ENCODE measurements at places on chromosomes 5 and 9. TPM values are rescaled to one million over a fixed set of nuclear protein-coding genes. Genes with fewer than 3 reads are reported as not detected.

EGFL7 gene
- 7.0 TPM for total RNA-seq

PCDHGA3 gene
- total RNA-seq = 0.51 TPM

KCNN2 gene
- not detected for total RNA-seq

TAF1L gene
- not detected for total RNA-seq

PJA2 gene
- 106 TPM for total RNA-seq

DMRT3 gene
- total RNA-seq = not detected

PLPP7 gene
- total RNA-seq = 1.1 TPM

TUT7 gene
- 33.9 TPM for total RNA-seq

PRELID2 gene
- total RNA-seq = 6.6 TPM

ZDHHC11 gene
- 4.7 TPM for total RNA-seq

TSPAN17 gene
- total RNA-seq = 48.0 TPM

SYK gene
- not detected for total RNA-seq

CDKN2A gene
- 21.2 TPM for total RNA-seq

TLR4 gene
- total RNA-seq = 9.5 TPM

RASGEF1C gene
- total RNA-seq = not detected

C5orf52 gene
- total RNA-seq = not detected

SLC2A6 gene
- total RNA-seq = 5.4 TPM

SMIM33 gene
- total RNA-seq = not detected

ARHGEF28 gene
- total RNA-seq = 9.3 TPM

DBH gene
- total RNA-seq = not detected

- DNase-seq = no peak
Observed at GRCh38 chr5:72845889-72846288, 29.4 kb downstream of the TNPO1 start.

GRCh38 chr9:114108016-114108833 lies 9.1 kb upstream of the KIF12 start:
- no peak for DNase-seq

DNA sequence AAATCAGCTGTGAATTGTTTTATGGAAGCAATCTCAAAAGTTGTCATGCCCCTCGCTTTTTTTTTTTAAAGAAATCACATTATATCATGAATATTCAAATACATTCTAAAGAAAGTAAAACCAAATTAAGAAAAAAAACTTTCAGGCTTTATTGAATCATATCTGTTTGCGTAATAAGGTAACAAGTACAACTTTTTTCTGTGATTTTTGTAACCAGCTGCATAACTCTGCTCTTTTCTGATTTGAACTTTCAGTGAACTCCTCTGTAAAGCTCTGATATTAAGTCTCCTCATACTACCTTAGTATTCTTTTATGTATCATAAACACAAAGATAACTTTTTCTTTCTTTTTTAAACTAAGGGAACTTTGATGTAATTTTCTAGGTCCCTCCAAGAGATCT lies 65.3 kb downstream of the CWC27 start:
- DNase-seq = no peak

DNA sequence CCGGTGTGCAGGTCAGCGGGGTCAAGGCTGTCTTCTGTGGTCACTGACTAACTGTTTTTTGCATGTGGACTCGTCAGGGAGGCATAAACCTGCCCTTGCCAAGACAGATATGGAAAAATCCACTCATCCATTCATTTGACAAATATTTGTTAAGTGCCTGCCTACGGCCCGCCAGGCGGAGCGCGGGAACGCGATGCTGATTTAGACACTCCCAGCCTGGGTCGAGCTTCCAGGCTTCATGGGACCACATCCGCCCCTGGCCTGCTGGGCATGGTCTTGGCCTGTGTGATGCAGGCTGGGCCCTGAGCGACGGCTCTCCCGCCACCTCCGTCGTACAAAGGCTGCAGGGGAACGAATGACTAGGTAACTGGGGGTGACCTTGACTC lies 18.1 kb downstream of the MYMK start:
- DNase-seq = no peak

DNA sequence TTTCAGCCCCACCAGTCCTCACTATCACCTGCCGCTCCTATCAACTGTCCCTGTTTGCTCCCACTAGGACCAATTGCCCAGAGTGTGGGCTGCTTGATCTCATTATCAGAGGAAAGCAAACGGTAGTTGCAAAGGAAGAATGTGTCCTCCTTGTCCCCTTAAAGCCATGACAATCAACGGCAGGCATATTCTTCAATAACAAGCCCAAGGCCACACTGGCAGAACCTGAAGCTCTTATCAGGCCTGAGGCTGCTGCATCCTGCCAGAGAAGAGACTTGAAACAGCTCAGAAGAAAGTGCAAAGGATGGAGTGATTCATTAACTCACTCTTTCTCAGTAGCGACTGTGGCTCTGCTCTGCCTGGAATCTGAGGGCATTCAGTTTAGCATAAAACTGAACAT lies 39.2 kb upstream of the MAN2A1 start:
- DNase-seq = no peak

GRCh38 chr5:135492319-135492626 lies 40.1 kb upstream of the TIFAB start:
- no peak for DNase-seq

DNA sequence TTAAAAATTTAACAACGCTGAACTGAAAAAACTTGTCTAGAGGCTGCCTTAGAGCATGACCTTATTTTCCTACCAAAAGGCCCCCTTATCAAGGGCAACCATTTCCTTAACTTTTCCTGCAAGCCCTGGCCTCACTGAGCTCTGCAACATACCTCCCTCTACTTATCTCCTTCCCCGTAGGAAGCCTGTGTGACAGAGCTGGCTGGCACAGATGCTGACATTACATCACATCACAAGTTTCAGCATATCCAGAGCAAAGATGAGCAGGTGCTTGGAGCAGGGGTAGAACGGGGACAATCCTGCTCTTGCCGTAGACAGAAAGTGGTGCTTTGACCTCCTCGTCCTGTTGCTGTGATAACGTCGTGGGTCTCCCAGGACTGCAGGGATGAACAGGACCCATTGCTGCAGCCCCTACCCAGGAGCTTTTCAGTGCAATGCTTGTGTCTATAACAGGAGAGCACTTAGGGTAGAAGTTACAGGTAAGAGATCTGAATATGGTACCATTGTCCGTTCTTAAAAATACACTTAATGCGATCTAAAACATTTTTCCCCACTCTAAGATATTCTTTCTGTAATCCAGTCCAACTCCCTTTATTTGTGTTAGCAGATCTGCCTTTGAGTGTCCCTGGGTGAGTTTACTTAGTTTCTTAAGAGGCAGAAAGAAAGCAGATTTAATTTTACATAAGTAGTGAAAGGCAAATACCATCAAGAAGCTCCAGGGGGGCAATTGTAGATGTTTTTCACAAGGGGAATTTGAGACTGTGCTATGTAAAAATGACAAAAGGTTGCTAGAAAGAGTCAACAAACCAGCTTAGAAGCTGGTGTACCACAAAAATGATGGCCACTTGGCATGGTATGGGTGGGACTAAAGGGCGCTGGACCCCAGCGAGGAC lies 101.9 kb upstream of the EFNA5 start:
- DNase-seq = no peak

GRCh38 chr9:96487949-96488348 lies 38.0 kb downstream of the HABP4 start:
- DNase-seq = no peak

- DNase-seq = no peak
Observed at GRCh38 chr9:70609542-70610286, 195.3 kb upstream of the KLF9 start.

GRCh38 chr9:92066168-92066567 lies 49.0 kb downstream of the SPTLC1 start:
- no peak for DNase-seq

GRCh38 chr5:53262348-53262970 lies 152.9 kb upstream of the MOCS2 start:
- no peak for DNase-seq

- DNase-seq = no peak
Observed at GRCh38 chr9:72612449-72612848, 91.0 kb downstream of the TMC1 start.

- no peak for DNase-seq
Observed at GRCh38 chr5:60526336-60526875, 173.6 kb downstream of the DEPDC1B start.

- DNase-seq = no peak
Observed at GRCh38 chr9:115106001-115106400, 12.0 kb downstream of the TNC start.

- DNase-seq = no peak
Observed at GRCh38 chr5:92429646-92430045, 1046.5 kb upstream of the ARRDC3 start.

DNA sequence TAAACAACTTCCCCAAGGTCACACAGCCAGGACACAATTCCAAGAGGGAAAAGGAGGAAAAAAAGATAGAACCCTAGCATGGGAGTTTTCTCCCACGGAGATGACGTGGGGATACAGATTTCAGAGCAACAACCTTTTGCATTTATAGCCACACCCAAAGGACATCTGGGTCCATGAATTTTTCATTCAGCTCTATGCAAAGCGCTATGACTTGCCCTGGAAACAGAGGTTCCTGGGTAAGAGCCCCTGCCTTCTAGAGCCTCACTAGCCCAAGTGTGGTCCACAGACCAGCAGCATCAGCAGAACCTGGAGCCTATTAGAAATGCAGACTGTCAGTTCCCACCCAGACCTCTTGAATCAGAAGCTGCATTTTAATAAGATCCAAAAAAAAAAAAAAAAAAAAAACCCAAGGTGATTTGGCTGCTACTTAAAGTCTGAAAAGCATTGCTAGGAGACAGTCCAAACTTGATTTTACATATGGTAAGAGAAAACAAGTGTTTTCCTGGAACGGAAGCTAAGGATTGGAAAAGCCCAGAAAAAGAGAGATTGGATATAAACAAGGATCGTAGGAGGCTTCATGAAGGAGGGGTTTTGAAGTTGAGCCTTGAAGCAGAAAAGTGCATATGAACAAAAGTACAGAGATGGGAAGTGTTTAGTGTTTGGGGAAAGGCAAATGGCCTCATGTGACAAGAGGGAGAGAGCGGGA lies 17.6 kb upstream of the ADAM19 start:
- no peak for DNase-seq

GRCh38 chr5:146877783-146878475 lies 628 bp downstream of the PPP2R2B start:
- DNase-seq = peak; percentile 66

- DNase-seq = no peak
Observed at GRCh38 chr5:177611446-177612214, 11.7 kb downstream of the B4GALT7 start.

DNA sequence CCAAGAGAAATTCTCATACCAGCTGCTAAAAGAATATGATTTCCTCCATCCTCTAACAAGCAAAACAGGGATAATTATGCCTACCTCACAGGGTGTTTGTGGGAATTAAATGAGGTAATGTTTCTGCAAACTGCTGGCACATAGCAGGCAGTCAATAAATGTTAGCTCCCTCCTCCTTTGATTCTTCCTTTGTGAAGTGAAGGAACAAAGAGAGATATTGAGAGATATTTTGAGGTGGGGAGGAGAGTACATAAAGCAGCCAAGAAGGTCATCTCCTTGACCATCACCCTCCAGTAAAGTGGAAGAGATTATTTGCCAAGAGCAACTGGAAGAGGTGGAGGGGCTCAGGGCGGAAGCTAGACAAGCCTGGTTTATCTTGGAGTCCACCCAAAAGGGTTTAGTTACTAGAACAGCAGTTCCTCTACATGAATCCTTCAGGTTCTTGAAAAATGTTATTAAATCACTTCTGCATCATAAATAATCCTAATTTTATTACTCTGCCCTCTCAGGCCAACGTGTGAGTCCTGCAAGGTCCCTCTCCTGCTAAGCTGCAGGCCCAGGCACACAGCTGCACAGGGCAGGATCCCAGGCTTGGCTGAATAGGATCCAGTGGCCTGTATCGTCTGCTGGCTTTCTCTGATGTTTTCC lies 35.0 kb upstream of the TLE1 start:
- no peak for DNase-seq

- DNase-seq = no peak
Observed at GRCh38 chr5:69007163-69007562, 86.7 kb upstream of the SLC30A5 start.

- DNase-seq = no peak
Observed at GRCh38 chr5:28542987-28543386, 1504.6 kb upstream of the CDH9 start.

- no peak for DNase-seq
Observed at GRCh38 chr5:102627315-102627714, 127.8 kb upstream of the PAM start.

- no peak for DNase-seq
Observed at GRCh38 chr5:161306351-161306995, 240.1 kb downstream of the GABRB2 start.

- no peak for DNase-seq
Observed at GRCh38 chr5:93156566-93156965, 424.5 kb downstream of the NR2F1-AS1 start.

GRCh38 chr5:54458221-54458620 lies 2.7 kb downstream of the HSPB3 start:
- DNase-seq = no peak

DNA sequence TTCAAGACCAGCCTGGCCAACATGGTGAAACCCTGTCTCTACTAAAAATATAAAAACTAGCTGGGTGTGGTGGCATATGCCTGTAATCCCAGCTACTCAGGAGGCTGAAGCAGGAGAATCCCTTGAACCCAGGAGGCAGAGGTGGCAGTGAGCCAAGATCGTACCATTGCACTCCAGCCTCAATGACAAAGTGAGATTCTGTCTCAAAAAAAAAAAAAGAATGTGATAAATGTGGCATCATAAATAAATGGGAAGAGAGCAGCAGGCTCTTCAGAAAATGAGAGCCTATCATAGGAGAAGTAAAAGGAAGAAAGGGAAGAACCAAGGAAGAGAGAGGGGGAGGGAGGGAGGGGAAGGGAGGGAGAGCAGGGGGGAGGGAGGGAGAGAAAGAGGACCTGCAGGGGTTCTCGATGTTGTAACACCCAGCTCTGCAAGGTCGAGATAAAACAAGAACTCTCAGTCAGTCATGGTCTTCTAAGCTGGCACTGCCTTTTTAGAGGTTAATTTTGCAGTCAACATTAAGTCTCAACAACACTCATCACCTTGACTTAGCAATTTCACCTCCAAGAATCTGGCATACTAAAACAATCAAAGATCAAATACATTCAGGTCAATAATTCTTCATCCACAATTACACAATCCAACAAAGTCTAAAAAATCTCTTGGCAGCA lies 68.7 kb upstream of the SIMC1 start:
- no peak for DNase-seq

- DNase-seq = peak; percentile 90
Observed at GRCh38 chr5:661891-662750, 31.0 kb downstream of the TPPP start.

Data from chondrocyte (in vitro differentiated cells).